Tibial nerve (tissue), 4 donors: ENCODE measurements at places on chromosomes 12 and 14. TPM values are rescaled to one million over a fixed set of nuclear protein-coding genes. Genes with fewer than 3 reads are reported as not detected.

The HCAR1 gene
- 1.3 TPM for total RNA-seq

The ESR2 gene
- total RNA-seq, result 1.5 TPM

The HELB gene
- 5.5 TPM for total RNA-seq

The KANSL2 gene
- 75.8 TPM for total RNA-seq

The CLEC4A gene
- 4.6 TPM for total RNA-seq

The KRT6A gene
- total RNA-seq, result 0.30 TPM

The IFNG-AS1 gene
- total RNA-seq, result not detected

The EGLN3 gene
- 7.3 TPM for total RNA-seq
